Left renal pelvis (tissue), 4 donors: ENCODE measurements at places on chromosomes 3 and 15. TPM values are rescaled to one million over a fixed set of nuclear protein-coding genes. Genes with fewer than 3 reads are reported as not detected.

RASL12 gene
- polyA plus RNA-seq, result 6.5 TPM

GRCh38 chr15:63573533-63573932 is 23.7 kb upstream of the FBXL22 start:
- DNase-seq, result no peak

- no peak for DNase-seq
Observed at GRCh38 chr15:67024314-67024997, 40.9 kb upstream of the SMAD3 start.

DNA sequence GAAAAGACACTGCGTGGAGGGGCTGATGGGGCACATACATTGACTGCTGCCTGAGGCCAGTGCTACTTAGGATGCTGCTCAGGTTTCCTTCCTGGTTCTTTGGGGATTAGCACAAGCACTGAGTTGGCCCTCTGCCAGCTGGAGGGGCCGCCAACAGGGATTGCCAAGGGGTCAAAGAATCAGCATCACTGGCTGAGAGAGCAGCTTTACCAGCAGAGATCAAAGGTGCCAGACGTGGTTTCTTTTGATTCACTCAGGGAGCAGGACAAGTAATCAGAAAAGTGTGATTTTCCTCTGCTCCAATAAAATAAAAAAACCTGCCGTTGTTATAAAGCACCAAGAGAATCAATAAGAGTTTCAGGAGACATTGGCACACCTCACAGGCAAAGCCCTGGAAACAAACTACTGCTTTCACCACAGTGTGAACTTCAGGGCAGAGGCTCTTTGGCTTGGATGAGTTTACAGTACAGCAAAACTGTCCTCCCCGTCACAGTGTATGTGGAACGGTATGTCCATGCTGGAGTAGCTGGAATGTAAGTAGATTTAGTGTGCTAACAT is 45.8 kb upstream of the FSIP1 start:
- DNase-seq, result no peak

ACKR4 gene
- 2.0 TPM for polyA plus RNA-seq

KLF13 gene
- polyA plus RNA-seq, result 67.0 TPM

DNA sequence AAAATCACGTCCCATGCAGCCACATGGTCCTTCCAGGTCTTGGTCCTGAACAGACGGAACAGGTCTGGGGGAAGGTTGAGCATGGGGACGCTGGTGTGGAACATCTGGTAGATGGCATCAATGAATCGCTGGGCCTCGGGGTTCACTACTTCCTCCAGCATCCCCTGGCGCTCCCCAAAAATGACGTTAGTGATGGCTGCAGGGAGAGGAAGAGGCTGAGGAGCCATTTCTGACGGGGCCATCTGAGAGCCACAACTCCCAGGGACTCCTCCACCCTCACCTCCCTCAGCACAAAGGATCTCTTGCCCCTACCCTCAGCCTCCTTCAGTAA is 23.7 kb downstream of the CYP11A1 start:
- no peak for DNase-seq

- no peak for DNase-seq
Observed at GRCh38 chr3:110744723-110745122, 326.9 kb upstream of the NECTIN3 start.

- DNase-seq, result no peak
Observed at GRCh38 chr3:5186089-5186857, 1.2 kb upstream of the EDEM1 start.

DNA sequence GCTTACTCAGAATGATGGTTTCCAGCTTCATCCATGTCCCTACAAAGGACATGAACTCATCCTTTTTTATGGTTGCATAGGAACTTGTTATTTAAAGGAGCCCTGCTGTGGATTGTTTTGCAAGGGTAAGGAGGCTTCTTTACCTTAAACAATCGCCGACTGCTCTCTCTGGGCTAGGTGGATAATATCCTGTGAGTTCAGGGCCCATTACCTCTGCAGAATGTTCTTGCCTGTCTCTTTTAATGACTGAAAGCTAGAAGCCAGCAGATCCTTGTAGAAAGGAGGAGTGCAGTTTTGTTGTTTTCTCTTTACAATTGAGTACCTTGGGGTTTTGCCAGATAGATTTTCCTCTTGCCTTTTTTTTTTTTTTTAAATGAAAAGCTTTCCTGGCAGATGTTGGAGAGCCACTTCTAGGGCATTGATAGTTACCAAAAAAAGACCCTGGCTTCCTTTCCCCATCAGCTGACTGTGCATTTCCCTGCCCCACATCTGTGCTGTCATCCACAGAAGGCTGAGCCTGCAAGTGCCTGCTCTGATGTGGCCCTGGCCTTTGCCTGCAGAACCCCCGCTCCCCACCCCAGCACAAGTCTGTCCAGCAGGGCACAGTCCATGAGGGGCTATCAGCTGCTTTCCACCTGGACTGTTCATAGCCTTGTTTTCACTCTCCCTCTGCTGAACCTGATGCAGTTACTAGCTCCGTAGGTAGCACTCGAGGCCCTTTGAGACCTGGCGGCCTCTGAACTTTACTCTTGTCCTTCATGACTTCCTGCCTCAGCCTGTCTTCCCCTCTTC is 113.1 kb downstream of the CHCHD6 start:
- DNase-seq, result peak; percentile 10

FANCD2OS gene
- not detected for polyA plus RNA-seq

CAND2 gene
- polyA plus RNA-seq, result 12.4 TPM

- DNase-seq, result peak; percentile 24
Observed at GRCh38 chr3:149120051-149120972, 9.1 kb upstream of the HPS3 start.

DNA sequence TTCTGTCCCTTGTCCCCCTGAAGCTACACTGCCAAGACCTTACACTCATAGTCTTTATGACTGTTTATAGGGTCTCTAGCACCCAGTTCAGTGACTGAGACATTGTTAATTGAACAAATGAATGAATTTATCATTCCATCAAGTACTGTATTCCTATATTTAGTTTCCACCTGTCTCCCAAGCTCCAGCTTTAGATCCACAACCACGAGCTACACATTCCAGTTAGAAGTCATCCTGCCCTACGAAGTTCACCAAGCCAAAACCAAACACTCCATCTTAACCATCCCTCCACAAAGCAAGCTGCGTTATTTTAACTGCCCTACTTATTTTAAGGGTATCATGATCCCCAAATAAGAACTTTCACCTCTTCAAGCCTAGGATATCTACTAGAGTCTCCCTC is 31.3 kb downstream of the TNIK start:
- no peak for DNase-seq

SLC28A2 gene
- polyA plus RNA-seq, result 0.41 TPM

- DNase-seq, result no peak
Observed at GRCh38 chr3:187713504-187713903, 11.1 kb upstream of the RTP2 start.

- DNase-seq, result no peak
Observed at GRCh38 chr3:108599677-108600409, 10.3 kb downstream of the DZIP3 start.

DNA sequence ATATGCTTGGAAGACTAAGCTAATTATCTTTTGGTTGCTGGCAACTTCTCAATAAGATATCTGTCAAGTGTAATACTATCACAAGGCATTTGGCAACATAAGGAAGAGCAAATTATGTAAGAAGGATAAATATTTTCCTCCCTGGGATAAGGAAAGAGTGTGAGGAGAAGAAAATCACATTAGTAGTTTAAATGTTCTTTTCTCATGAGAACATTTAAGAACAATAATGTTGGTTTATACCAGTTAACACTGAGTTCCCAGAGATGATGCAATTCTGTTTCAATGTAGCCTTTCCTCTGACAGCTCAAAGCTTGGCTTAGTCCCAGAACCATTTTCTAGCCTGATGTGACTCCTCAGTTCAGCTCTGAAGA is 66.1 kb upstream of the NPHP3 start:
- no peak for DNase-seq

DNA sequence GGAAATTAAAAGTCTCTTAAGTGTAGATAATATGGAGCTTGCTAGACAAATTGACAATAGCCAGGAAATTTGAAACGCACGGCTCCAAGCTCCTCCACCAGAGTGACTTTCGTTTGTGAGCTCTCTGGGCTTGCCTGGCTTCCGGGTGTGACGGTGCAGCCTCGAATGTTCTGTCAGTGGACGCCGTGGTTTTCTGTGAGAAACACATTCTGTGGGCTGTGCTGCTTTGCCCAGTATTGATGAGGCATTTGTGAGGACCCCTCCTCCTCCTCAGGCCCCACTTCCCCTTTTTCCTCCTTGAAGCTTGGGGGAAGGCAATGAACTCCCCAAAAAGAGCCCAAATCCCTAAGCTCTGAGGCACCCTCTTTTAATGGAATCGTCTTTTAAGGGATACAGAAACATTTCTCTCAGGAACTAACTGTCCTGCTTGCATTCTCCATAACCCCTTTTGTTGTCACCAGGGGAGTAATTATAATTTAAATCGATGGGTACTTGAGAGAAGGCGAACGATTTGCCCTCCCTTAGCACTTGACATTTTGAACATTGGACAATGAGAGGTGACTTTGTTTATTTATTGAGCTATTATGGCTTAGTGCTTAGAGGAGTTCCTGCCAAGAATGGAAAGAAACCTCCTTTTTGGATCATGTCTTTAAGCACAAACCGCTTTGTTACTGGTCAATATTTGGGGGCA is 40.8 kb downstream of the POLR2M start:
- no peak for DNase-seq

- DNase-seq, result no peak
Observed at GRCh38 chr3:126118591-126118990, 34.7 kb upstream of the SLC41A3 start.

DNA sequence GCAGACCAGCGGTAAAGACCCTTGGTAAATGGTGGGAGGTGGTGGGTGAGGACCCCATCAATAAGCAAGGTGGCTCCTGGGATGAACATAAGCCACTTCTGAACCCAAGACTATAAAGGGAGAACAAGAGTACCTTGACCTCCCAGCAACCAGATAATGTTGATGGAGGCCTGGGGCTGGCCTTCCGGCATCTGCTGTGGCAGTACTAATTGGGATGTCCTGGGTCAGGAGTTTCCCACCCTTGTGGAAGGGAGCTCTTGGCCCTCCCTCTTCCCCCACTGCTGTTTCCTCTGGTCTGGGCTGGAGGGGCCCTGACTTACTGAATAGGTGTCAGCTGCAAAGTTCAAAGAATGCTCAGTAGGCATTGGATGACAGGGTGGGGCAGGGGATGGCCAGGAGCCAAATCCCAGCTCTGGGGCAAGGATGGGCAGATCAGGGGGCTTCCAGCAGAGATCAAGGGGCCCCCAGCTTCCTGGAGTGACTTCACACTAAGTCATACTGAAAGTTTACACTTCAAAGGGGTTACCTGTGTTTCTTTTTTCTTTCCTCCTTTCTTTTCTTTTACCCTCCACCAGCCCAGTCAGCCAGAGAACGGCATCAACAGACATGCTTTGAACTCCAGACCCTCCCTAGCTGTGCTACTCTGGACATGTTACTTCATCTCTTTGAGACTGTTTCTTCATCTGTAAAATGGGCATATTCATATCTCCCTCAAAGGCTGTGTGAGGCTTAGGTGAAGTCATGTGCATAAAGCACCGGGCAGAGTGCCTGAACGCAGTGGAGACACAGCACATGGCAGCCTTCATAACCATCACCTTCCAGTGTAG is 1.5 kb downstream of the RBP1 start:
- DNase-seq, result no peak

- no peak for DNase-seq
Observed at GRCh38 chr3:20846066-20846465, 660.1 kb upstream of the SGO1 start.
